ENCODE measurements at places on chromosomes 1 and 21.

DNA sequence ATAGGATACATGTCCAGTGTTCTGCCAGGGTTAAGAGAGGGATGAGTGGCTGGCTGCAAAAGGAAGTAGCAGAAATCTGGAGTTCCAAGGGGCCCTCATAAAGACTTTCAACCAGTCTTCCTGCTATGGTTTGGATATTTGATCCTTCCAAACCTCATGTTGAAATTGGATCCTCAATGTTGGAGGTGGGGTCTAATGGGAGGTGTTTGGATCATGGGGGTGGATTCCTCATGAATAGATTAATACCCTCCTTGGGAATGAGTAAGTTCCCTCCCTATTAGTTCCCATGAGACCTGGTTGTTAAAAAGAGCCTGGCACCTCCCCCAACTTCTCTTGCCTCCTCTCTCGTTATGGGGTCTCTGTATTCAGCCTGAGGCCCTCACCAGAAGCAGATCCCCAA is 10.1 kb upstream of the GNG12 start:
- no peak for DNase-seq

DNA sequence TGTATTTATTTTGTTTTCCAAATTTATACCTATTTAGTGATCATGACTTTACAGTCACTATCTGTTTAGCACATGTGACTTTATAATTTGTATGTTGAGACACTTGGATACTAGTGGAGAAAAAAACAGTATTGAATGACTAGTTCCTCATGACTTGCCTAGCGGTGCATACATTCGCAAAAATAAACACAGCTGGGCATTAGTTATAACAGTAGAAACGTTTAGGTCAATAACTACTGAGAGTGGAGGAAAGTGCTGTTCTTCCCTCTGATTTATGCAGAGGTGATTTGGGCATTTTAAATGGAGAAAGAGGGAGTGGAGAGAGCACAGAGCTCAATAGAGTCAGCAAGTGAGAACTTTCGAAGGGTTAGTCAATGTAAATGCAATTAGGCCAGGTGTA is 1679.0 kb upstream of the B3GALT2 start:
- DNase-seq, result no peak

DNA sequence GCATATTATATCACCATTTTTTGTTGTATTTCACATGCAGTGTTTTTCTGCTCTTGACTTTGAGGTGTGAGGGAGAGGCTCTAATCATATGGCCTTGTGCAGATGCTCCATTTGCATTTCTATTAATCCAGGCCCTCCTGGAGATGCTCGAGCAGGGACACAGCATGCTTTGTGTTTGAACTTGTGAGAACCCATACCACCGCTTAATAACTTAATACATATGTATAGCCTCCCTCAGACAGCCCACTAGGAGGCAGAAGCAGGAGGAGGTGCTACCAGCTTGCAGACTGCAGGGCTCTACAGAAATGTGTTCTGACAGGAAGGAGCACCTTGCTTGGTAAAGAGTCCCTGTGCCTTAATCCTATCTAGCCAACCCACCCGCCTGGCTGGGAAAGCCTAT is 155.2 kb downstream of the BARHL2 start:
- peak; percentile 55 for DNase-seq

DNA sequence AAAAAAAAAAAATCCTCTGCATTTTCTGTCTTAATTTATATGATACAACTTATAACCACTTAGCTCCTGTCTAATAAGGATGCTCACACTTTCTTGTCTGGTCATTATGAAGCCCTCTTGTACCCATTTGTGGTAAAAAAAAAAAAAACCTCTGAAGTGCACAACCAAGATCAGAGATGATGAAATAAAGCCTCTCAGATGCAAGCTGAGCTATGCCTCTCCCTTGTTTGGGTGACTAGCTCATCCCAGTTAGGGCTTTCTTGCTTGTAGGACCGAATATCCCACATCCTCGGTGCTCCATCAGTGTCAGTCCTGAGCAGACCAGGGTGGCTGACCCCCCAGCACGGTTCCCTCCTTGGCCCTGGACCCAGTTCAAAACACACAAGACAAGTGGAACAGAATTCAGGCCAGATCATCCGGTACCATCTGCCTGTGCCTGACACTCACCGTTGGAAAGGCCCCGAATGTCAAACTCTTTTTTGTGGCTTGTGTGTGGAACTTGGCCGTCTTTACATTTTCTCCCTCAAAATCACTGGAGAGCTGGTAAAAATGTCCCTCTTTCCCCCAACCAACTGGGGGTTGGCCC is 6.3 kb upstream of the SELENON start:
- DNase-seq, result no peak

DNA sequence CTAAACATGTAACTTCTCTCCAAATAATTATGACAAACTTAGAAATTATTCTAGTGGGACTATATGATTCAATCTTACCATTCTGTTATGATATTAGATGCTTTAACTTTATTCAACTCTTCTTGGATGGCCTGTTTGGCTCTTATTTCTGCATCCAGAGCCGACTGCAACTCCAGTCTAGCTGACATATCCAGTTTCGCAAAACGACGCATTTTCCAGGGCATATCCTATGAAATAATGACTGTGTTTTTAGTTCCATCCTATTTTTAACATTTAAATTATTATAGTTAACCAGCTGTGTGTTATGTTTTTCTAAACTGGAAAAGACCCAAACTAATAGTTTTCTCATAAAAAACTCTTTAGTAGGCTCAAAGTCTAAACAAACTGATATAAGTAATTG is 133.7 kb downstream of the COQ8A start:
- no peak for DNase-seq

- DNase-seq, result no peak
Measured at GRCh38 chr21:45533846-45534635, 8.2 kb downstream of the SLC19A1 start.

DNA sequence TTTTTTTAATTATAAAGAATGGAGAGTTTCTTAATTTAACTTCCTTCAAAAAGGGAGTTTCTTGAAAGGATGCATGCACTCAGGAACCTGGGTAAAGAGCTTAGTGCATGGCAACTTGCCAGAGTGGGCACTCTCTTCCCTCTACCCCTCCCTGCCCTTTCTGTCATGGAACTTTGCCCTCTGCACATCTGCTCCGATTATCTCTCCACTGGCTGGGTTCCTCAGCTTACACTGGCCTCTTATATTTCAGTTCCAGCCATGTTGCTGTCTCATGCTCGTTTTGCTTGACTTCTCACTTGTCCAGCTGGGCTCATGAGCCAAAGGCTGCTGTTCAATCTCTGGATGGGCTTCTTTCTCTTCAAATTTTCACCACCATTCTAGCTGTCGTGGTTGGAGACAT is 87.0 kb downstream of the NCAM2 start:
- DNase-seq, result no peak

DNA sequence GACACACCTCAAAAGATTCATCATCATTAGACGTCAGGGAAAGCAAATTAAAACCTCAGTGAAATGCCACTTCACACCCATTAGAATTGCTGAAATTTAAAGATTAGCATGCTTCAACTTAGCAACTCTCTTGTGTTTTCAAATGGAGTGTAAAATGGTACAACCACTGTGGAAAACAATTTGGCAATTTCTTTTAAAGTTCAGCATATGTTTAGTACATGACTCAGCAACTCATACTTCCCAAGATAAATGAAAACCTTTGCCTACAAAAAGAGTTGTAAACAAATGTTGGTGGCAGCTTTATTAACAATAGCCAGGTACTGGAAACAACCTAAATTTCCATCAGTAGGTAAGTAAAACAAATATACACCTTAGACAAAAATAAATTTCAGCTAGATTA is 42.7 kb downstream of the ST3GAL3 start:
- DNase-seq, result no peak

DNA sequence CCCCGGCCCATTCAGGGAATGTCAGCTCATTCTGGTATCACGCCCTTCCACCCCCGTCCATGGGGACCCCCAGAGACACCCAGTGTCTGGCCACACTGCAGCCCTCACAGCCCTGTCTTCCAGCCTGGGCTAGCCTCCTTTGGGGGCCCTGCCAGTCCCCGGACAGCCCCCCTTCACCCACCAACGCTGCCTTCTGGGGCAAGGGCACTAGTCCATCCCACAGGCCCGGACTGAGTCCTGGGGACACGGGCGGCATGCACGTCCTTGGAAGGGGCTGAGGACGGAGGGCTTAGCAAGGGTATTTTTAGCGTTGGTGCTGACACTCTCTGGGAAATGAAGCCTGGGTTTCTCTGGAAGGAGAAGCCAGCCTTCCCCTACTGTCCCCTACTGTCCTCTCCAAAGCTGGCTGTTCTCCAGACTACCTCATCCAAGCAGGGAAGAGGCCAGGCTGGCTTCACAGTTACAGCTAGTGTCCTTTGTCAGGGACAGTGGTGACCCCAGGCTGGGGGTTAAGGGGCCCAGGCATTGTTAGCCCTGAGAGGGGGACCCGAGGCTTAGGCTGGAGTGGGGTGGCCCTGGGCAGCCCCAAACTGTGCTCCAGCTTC is 39.5 kb downstream of the COQ8A start:
- no peak for DNase-seq

DNA sequence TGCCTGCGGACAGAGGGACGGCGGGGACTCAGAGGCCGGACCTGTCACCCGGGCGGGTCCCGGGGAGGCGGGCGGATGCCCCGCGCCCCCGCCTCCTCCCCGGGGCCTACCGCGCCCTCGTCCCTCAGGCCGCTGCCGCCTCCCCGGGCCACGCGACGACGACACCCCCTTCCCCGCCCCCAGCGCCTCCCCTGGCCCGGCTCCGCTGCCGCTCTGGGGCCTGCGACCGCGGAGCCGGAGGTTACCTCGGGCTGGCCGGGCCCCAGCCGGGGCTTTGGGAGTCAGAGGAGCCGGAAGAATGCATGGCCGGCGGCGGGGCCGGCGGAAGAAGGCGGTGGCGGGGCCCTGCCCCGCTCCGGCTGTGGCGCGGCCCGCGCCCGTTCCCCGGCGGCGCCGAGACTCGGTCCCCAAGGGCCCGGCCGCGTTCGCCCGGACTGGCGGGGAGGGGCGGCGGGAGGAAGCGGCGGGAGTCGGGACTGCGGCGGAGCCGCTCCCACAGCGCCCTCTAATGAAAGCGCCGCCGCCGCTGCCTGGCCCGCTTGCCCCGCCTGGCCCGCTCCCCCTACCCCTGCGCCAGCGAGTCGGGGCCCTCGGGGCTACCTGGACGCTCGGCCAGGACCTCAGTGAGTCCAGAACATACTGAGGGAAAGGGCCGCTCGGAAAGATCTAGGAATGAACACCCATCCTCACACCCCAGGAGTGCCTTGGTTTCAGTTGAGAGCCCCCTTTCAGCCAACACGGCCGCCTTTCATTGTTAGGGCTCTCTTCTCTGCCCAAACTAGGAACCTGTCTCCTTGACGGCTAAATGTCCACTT is at the start of gene LPGAT1:
Gene LPGAT1 (minus strand): TSS at position 436 of the 815 bp plus-strand sequence. CDS start 1,467 bp downstream, outside the sequence.
- no peak for DNase-seq

- no peak for DNase-seq
Measured at GRCh38 chr1:14167884-14168283, 430.6 kb upstream of the KAZN start.

DNA sequence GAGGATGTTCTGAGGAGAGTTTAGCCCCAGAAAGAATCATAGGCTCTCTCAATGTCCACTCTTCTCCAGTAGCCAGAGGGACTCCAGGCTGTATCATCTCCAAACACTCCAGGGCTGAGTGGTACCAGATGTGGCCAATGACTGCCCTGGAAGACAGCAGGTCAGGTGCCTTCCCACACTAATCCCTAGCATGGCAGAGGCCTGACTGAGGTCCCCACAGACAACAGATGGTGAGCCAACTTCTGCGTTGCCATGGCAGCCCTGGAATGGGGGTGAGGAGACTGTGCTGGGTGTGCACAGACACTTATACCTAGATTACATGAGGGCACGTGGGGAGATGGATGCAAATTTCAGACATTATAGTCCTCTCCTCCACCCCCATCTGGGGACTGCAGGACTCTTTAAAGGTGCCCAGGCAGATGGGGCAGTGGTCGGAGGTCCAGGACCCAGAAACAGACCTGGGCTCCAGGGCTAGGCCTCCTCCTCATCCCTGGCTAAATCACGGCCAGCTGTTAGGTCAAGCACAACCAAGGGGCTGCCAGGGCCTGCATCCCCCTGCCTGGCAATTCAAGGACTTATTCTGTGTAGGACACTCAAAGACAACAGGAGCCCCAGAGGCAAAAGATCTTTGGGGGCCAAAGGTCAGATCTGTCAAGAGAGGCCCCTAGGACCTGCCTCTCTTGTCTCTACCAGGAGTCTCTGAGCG is 42.9 kb downstream of the CAMK2N1 start:
- DNase-seq, result no peak

- DNase-seq, result no peak
Measured at GRCh38 chr1:241115784-241116183, 241.2 kb downstream of the RGS7 start.

- DNase-seq, result no peak
Measured at GRCh38 chr1:213876531-213876930, 111.2 kb upstream of the PROX1 start.

DNA sequence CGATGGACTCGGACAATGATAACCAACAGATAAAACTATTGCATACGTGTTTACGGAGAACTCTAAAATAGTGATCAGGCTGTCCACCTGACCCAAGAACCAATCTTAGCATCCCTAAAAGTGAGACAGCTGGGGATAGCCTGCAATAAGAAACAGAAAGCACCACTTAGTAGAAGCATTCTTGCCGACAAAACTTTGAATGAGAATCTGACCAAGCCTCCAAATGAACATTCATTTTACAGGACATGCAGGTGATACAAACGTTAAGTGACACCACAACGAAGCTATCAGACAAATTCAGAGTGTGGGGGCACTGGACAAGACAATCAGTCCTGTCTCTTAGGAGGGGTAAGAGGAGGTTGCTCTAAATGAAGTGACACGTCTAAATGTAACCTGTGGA is 1.2 kb downstream of the PSMG1 start:
- no peak for DNase-seq

DNA sequence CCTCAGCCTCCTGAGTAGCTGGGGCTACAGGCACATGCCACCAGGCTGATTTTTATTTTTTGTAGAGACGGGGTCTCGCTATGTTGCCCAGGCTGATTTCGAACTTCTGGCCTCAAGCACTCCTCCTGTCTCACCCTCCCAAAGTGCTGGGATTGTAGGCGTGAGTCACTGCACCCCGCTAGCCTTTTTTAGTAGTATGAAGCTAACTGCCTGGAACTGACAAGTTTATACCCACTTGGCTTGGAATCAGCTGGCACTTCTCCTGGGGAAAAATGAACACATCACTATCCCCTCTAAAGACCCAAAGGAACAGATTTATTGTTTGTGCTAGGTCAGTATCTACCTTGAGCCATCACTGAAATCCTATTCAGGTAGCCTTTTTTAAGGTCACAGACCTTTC is 19.0 kb downstream of the TMEM63A start:
- DNase-seq, result no peak

DNA sequence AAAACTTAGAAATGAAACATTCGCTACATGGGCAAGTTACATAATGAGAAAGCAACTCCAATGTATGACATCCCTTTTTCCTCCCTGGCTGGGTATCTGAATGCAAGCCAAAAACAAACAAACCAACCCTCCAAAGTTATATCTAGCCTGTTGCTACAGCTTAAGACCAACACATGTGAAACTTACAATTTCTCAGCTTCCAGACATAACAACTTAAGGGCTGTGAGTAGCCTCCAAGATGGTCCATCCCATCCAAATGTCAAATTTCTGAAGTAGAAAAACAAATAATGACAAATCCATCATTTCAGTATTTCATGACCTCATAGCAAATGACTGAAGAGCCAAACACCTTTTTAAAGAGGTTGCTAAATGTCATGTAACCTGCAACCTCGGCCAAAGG is 19.9 kb downstream of the SETD4 start:
- DNase-seq, result no peak

- DNase-seq, result no peak
Measured at GRCh38 chr1:238710697-238711096, 675.7 kb upstream of the CHRM3 start.

- DNase-seq, result peak; percentile 31
Measured at GRCh38 chr21:36647279-36648093, 51.4 kb upstream of the SIM2 start.

- DNase-seq, result no peak
Measured at GRCh38 chr1:18314399-18314798, 166.3 kb upstream of the KLHDC7A start.
